ENCODE measurements at places on chromosomes 11 and 22. TPM values are rescaled to one million over a fixed set of nuclear protein-coding genes. Genes with fewer than 3 reads are reported as not detected.

KCTD14 gene
- 0.77 TPM for total RNA-seq

ROBO4 gene
- 0.66 TPM for total RNA-seq

CHRM1 gene
- total RNA-seq, result not detected

SYT8 gene
- not detected for total RNA-seq

PAMR1 gene
- 159 TPM for total RNA-seq

PTDSS2 gene
- 36.7 TPM for total RNA-seq

HEPACAM gene
- total RNA-seq, result not detected

OR6A2 gene
- under 0.01 TPM for total RNA-seq

DNA sequence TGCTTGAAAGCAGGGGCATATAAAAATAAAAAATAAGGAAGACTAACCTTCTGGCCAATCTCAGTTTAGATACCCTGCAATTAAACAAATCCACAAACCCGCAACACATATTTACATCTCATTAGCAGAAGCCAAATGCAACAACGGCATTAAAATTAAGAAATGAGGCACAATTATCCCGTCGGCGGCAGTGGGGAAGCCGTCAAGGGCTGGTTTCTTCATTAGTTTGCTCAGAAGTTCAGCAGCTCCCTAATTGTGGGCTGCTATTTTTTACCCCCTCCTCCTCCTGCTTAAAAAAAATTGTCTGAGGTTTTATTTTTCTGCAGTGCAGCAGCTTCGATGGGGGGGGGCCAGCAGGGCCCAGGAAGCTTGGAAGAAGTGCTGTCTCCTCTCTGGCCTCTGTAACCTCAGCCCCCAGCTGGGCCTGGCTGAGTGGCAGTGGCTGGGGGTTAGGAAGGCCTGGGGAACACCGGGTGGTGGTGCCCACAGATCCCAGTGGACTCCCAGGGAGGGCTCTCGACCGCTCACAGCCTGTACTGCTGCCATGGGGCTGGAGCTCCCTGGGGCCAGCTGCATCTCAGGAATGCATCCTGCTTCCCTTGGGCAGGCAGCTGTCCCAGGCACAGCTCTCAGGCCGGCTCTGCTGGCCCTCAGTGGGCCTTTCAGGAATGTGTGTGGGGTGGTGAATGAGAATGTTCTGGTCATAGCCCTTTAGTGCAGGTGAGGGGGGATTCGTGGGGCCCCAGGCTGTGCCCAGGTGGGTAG lies 148.7 kb upstream of the B3GAT1 start:
- no peak for DNase-seq

DNA sequence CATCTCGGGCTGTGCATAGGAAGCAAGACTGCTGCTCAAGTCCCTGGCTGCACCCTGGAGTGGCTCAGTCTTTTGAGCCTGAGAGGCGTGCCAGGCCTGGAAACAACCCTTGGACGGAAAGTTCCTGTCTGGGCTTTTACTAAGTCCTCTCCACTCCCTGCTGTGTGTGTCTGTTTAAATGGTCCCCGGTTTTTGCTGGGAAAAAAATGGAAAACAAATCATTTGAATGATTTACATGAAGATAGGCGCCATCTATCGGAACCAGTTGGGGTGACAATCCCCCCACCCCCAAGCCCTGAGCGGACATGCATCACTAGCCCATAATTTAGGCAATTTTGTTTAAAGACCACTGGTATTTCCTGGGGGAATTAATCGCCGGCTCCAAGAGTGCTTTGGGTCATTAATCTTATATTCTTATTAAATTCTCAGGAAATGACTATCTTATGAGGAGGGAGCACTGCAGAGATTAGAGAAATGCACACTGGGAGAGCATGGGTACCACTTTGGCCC lies 2.7 kb upstream of the GAB2 start:
- peak; percentile 89 for DNase-seq

DNA sequence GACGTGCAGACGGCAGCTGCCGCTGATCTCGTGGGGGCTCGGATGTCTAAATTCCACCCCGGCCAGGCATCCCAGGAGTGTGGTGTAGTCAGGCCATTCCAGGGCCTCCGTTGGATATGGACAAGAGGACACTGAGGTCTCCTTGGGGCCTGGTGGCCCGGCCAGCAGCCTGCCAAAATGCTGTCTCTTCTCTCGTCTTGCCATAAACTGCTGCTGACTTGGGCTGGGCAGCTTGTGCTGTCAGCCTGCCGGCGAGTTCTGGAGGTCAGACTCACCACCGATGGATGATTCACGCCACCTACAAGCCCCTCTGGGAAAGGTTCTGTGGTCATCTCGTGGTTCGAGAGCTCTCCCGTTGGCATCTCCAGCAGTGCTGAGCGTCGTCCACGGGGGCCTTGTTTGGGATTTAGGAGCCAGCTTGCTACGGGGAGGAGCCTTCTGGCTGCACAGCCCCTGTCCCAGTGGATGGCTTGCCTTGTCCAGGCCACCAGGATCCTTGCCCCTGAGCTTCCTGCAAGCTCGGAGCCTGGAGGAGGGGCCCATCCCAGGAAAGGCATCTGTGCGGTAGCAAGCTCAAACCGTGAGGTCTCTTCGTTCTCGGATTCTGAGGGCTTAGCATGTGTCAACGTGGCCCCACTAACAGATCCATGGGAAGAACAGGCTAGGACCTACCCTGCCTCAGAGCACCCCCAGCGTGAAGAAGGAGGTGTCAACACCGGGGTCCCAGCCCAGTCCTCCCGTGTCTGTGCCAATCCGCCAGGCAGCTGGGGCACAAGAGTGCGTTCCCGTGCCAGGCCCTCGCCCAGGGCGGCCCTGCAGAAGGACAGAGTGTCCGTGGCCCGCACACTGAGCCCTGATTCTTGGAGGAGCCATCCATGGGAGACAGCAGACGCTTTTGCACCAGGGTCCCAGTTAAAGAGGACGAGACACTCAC lies 1114.1 kb downstream of the BRD1 start:
- peak; percentile 19 for DNase-seq

GRCh38 chr11:15716550-15716949 lies 601.8 kb downstream of the INSC start:
- DNase-seq, result peak; percentile 39

GRCh38 chr11:57387289-57388030 lies 3.0 kb downstream of the PRG2 start:
- peak; percentile 11 for DNase-seq

DNA sequence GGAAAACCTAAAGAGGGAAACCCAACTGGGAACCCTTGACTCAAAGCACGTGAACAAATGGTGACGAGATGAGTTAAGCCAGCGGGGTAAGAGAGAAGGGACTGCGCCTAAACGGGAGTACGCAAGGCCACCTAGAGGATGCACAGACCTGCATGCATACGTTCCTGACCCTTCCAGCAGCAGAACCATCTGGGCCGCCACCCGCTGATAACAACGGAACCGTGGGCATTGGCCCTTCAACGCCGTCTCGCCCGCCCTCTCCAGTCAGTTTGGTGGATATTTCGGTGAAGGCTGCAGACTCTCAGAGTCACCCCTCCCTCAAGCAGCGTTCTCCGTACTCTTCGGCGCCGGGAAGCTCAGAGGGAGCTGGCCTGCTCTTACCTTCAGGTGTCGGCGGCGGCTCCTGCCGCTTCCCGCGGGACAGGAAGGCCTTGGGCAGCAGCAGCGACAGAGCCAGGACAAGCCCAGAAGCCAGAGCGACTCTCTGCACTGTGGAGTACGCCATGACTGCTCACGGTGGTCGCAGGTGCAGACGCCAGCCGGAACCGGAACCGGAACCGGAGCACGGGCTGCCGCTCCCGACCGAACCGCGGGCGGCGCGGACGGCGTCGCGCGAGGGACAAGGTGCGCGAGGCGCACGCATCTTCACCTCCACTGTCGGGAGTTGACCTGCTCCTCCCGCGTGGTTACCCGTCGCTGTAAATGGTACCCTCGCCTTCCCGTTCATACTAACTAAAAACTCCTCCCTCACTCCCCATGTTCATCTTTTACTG lies at the start of gene RIC3:
Gene RIC3, minus strand, starts transcription at position 541 of the 773 bp plus-strand sequence. Its CDS starts 36 bp downstream, at position 505.
- DNase-seq, result no peak

- DNase-seq, result peak; percentile 90
These were observed 45.5 kb downstream of the ADM start for GRCh38 chr11:10350334-10350733.

DNA sequence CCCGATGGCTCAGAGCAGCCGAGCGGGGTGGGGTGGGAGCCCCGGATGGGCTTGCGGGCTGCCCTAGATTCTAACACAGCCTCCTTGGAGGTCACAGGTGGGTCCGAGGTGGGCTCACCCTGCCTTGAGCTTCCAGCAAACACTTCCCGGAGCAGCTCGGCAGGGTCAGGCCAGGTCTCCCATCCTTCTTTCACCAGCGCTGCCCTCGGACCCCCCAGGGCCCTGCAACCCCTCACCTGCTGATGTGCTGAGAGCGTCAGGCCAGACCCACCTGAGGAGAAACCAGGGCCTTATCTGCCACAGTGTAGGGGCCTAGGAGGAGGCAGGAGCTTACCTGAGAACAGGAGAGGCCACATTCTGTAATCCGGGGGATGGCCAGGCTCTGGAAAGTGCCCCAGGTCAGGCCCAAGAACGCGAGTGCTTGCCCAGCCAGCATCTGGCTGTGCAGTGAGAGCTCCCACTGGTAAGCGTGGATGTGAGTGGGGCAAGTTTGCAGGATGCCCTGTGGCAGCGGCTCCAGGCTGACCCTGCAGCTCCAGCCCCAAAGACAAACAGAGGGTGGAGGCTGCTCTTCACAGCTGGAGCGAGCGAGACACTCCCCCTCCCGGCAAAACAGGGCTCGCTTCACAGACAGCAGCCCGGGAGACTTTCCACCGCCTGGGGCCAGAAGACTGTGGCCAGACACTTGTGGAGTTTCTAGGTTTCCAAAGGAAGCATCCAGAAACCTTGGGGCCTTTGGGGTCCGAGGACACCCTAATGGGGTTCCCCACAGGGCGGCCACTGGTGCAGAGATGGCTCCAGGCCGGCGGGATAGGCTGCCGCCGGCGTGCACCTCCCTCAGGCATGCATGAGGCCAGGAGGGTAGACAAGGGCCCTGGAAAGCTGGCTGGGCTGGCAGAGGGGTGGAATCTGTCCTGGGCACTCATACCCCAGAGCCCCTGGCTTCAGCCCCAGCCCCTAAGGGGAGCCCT lies at the start of gene IL17REL:
Gene IL17REL, minus strand, starts transcription at position 555 of the 971 bp plus-strand sequence. Its CDS starts 119 bp downstream, at position 436.
- DNase-seq, result peak; percentile 19

DNA sequence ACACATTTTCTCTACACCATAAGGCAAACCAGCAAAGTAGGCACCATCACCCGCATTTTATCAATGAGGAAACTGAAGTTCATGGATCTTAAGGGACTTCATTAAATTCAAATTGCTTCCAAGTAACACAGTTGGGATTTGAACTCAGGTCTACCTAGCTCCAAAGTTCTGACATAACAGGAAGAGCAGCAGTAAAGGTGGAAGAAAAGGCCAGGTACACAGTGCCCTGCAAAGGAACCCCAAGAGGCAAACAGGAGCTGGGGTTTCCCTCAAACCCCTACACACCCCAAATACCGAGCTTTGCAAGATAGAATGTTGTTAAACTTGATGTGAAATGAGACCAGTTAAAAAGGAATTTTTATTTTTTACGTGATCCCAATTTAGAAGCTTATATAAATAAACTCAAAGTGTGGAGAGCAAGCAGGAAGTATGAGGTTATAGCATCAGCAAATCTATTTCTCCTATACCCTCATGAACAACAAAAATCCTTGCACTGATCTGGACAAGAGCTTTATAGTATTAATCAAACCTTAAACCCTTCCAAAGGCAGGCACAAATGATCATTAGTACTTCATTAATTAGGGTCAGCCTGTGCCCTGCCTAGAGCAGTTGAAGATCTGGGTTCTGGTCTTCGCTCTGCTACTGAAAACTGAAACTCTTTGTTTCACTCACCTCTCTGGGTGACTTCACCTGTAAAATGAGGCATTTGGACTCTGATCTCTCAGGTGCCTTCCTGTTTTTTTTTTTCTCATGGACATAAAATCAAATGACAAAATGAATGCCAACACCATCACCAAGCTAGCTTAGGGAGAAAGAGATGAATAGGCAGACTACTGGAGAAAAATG lies 36.5 kb downstream of the SYTL2 start:
- no peak for DNase-seq

GRCh38 chr11:104033134-104033533 lies 3.3 kb upstream of the DDI1 start:
- DNase-seq, result peak; percentile 81

DNA sequence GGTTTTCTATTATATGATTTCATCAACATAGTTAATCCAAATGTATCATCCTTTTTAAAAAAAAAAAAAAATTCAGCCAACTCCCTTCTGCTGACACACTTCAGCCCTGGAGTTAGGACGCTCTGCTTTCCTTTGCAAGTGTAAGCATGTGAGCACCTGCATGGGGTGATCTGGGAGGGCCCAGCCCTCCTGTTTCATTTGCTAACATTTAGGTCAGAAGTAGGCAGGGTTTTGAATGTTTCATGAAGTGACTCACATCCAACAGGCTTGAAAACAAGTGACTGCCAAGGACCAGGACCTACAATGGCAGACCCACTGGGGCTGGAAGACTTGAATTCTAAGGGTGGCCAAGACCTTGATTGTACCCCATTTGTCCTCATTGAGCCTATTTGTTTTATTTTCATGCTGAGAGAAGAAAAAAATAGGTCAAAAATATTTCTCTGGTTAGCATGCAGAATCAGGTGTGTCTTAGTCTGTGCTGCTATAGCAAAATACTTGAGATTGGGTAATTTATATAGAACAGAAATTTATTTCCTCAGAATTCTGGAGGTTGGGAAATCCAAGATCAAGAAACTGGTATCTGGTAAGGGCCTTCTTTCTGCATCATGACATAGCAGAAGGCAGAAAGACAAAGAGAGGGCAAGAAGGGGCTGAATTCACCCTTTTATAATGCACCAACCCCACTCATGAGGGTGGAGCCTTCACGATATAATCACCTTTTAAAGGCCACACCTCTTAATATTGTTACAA lies 137.6 kb downstream of the CD44 start:
- DNase-seq, result peak; percentile 16

DNA sequence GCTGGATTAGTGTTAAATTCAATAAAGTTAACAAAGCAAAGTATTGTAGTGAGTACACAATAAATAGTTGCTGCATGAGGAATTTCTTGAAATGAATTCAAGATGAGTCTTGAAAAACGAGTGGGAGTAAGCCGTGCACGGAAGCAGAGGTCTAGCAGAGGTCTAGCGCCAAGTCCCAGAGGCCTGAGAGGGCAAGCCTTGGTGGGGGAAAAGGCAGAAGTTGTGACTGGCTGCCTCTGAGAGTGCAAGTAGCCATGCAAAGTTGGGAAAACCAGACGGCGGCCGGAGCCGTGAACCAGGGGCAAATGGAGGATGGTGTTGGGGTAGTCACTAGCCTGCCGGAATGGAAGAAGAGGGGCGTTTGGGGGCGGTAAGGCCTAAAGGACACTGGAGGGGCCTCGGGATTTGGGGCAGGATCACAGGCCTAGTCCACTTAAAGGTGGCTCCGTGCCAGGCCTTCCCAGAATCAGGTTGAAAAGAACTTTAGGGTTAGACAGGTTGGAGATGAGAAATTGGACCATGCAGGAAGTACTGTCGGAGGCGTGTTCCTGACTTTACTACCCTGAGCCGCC lies 379 bp upstream of the SLC3A2 start:
- peak; percentile 86 for DNase-seq

DNA sequence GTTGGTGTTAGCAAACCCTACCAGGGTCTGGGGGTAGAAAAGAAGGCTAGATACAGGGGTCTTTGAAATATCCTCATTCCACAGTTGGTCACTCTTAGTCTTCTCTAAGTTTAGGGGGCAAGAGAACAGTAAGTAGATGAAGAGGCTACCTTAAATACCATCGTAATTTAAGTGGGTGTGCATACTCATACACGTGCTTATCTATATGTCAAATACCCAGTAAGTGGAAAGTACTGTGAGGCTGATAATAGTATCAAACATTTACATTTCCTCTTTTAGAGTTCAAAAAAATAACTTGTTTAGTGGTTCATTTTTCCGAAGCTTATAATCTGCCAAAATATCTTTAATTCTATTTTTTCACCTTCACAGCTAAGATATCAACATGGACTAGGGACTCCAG lies 90.7 kb downstream of the WNT11 start:
- no peak for DNase-seq

GRCh38 chr22:34992672-34993071 lies 73.3 kb upstream of the ISX start:
- DNase-seq, result no peak

Data from fibroblast of lung (primary cell).